ENCODE measurements at places on chromosomes 4 and X.

- no peak for ATAC-seq
These were observed 47.9 kb downstream of the STARD8 start for GRCh38 chrX:68695206-68695845.

- ATAC-seq, result no peak
These were observed 40.9 kb downstream of the JADE3 start for GRCh38 chrX:46953137-46953527.

DNA sequence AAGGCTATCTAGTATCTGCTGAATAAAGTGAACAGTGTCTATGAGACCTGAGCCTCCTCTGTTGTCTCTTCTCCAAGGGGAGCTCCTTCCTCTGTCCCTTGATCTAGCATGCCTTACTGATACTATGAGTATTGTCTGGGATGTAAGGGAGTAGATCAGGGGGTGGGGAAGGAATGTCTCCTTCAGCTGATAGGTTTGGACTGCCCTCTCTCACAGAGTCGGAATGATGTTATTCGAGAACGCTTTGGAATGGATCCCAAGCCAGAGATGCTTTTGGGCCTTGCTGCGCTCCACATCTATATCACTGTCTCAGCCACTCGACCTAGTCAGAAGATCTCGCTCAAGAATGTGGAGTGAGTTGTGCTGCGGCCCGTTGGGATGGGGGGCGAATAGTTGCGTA is 68.3 kb upstream of the PRPS1 start:
- no peak for ATAC-seq

GRCh38 chr4:169492436-169493163 is 119.8 kb downstream of the NEK1 start:
- ATAC-seq, result peak; percentile 58

DNA sequence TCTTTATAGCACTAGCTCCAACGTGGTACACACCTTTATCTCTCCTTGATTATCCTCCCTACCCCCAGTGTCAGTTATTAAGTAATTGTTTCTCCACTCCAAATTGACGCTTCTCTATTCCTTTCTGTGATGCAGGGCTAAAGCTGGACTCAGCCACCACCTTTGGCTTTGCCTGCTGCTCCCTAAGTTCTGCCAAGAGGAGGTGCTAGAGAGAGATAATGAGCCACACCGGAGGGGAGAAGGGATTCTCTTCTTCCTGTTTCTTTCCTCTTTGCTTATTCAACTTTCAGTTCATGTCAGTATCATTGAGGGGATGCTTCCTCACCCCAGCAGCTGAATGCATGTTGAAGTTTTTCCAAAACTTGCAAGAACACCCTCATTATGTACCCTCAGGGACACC is 176.5 kb downstream of the GBA3 start:
- no peak for ATAC-seq

DNA sequence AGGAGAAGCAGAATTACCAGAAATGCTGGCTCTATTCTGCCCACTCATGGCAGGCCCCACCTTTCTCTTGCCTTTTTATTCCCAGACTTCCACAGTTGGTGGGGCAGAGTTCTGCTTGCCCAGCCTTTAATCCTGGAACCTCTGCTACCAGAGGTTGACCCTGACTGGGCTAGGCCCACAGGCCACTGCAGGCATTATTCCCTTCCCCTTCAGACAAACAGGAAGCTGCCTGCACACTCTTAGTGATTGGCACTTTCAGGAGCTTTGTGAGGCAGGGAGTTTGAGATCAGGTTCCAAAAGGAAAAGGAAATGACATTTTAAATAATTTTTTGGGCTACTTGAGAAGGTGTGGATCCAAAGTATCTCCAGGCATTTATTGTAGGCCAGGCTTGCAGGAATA is 18.8 kb downstream of the MSN start:
- no peak for ATAC-seq

- no peak for ATAC-seq
These were observed 98.0 kb downstream of the CXCL13 start for GRCh38 chr4:77703666-77704065.

DNA sequence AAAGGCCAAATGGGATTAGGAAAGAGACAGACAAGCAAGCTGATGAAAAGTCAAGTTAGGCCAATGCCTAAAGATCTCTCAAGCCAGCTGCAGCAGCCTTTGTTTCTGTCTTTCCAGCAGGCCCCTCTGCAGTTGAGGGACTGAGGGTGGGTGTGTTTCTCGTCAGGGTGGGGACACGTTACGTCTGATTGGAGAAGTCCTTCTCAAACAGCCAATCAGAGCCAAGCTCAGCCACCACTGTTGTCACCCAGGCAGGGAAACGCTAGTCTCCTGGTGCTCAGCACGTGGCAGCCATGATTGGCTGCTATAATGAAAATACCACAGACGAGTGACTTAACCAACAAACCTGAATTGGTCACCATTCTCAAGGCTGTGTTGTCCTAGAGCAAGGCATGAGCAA is 177.1 kb upstream of the LCORL start:
- no peak for ATAC-seq

DNA sequence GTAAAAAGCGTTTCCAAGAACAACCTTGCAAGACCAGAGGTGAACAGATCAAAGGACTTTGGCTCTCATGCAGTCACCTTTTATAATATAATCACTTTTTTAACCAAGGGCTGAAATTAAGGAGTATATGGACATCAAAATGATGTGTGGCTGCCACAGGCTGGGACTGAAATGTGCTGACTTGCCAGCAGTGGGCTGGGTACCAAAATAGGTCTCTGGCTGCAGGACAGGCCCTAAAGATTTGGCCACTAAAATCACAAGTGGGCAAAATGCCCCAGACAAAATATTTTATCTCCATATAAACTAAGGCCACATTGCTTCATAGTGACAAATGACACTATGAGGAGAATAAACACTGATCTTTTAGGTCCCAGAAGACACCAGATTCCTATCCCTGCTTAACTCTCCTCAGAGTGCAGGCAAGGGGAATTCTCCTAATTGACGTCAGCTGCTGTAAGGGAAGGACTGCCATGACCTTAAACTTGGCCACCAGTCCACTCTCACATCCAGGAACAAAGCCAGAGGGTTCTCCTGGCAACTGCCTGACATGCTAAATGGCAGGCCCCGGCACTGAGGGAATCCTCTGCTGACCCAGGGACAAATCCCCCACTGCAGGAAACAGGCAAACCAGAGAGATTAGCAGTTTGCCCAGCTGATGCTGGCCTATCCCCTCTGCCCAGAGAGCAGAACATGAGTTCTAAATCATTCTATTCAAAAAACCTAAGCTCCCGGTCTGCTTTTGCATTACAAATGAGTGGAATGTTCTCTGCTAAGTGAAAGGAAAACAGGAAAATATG is 155.8 kb downstream of the PPP3CA start:
- ATAC-seq, result peak; percentile 97

GRCh38 chr4:73872316-73873108 is 3.3 kb downstream of the CXCL1 start:
- ATAC-seq, result no peak

- no peak for ATAC-seq
These were observed 103.2 kb upstream of the PABPC5 start for GRCh38 chrX:91331476-91331875.

DNA sequence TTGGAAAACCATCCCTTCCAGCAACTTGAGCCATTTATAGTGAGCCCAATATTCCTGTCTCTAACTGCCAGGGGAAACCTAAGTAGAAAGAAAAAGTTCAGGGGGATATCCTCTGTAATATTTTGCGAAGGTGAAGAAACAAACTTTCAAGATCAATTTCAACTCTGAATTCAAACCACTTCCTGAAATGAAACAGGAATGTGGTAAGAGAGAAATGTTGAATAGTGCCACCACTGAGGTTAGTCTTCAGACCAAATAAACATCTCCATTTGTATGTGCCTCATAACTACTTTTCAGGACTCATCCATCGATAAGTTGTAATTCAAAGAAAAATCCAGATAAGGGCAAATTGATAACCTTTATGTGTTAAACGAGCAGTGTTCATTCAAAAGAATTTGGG is 128.7 kb downstream of the GABRB1 start:
- ATAC-seq, result no peak

DNA sequence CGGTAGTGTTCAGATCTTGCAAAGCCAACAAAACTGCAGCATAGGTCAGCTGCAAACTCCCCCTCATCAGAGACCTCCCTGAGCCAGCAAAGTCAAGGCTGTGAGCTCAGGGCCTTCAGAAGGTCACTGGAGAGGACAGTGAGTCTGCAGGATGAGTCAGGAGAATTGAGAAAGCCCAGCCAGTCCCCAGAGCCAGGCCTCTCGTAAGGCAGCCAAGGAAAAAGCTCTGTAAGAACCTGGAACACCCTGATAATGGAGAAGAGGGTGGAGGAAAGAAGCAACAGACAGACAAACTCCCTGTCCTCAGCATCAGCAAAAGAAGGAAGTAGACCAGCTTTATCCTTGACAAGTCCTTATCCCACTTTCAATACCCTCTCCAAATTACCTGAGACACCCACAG is 33.0 kb downstream of the GRIA3 start:
- ATAC-seq, result no peak

DNA sequence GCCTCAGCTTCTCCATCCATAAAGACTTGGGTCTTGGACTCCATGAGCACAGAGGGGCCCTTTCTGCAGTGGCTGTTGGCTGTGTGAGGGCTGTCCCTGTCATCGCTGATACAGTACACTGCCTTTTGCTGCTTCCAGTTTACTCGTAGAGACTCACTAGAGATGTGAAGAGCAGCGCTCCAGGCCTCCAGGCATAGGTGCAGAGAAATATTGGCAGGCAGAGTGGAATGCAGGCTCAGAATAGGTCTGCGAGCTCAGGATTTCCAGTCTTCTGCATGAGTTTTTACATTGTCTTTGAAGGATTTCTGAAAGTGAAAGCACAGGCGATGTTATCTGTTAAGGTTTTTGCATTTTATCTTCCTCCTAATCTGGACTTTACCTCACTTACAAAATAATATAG is 97.4 kb downstream of the AASDH start:
- peak; percentile 57 for ATAC-seq

DNA sequence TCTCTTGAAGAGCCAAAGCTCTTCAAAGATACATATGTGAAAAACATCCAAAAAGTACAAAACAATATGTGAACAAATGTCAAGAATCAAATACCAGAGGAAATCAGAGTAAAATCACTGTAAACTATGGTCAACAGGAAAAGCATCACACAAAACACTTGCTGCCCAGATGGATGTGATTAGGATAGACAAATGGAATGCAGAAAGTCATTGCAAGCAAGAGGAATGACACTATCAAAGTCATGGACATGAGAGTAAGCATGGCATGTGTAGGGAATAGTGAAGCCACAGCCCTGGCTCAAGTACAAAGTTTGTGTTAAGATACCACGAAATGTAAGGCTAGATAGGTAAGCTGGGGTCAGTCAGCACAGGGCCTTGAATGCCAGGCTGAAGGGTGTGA is 37.7 kb downstream of the CLDN2 start:
- no peak for ATAC-seq
